ENCODE measurements at places on chromosomes 3 and 15. TPM values are rescaled to one million over a fixed set of nuclear protein-coding genes. Genes with fewer than 3 reads are reported as not detected.

DNA sequence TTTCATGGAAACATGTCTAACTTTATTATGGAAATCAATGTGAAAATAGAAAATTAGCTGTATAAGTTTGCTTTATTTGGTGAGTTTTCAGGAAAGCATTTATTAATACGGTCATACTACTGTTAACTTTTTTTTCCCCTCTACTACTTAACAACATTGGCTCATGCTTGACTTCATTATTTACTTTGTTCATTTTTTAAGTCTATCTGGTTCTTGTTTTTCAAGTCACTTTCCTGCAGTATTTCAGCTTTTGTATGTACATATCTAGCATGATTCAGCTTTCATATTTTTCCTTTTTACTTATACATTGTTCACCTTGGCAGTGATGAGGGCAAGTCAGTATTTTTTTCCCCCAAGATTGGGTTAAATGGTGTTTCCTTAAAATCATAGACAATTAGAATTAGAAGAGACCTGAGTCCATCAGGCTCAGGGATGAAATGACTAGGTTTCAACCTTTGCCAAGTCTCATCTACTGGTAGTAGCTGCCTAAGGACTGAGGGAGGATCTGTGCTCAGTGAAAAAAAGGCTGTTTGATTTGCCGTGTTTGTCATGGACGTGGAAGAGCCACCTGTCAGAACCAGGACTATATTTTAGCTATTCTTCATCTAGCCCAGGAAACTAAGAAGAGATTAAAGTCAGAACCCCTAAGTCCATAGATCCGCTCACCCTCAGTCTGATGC lies 15.4 kb downstream of the TMOD3 start:
- DNase-seq: no peak

GRCh38 chr15:79615754-79616153 lies 183.6 kb downstream of the MINAR1 start:
- no peak for DNase-seq

The LSAMP gene
- 36.6 TPM for total RNA-seq

GRCh38 chr3:116517308-116517707 lies 72.0 kb upstream of the LSAMP start:
- no peak for DNase-seq

The ERICH6 gene
- total RNA-seq: 0.40 TPM

GRCh38 chr3:174295306-174296092 lies 563.6 kb upstream of the NAALADL2 start:
- DNase-seq: no peak

The CHRFAM7A gene
- total RNA-seq: 12.7 TPM

DNA sequence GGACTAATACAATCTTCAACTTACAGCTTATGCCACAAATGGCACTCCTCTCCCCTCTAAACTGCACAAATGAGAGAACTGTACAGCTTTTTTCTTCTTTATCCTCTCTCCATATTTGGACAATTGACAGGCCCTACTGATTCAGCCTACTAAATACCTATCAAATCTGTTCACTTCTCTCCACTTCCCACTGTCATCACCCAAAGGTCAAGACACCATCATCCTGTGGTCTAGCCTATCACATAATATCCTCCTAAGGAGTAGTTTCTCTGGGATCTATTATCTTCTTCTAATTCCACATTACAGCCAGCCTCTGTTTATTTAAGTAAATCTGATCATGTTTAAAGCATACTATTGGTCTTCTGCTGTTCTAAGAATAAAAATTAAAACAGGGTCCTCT lies 33.0 kb upstream of the SLC12A8 start:
- no peak for DNase-seq

The ZCWPW2 gene
- 0.30 TPM for total RNA-seq

The PYGO1 gene
- 32.2 TPM for total RNA-seq

DNA sequence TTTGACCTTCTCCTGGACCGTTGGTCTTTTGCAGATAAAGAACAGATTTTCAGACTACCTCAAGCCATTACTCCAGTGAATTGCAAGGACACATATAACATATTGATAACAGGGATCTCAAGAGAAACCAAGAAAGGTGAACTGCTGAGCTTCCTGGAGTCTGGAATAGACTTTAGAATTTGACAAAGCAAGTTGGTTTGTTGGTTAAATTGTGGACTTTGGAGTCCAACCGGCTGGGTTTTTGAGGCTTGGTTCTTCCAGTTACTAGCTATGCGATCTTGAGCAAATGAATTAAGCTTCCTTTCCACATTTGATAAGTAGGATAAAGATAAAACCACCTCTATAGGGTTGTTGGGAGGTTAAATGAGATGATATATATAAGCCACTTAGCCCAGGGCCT lies 233.1 kb downstream of the SHQ1 start:
- no peak for DNase-seq

The KLHL24 gene
- total RNA-seq: 23.7 TPM

DNA sequence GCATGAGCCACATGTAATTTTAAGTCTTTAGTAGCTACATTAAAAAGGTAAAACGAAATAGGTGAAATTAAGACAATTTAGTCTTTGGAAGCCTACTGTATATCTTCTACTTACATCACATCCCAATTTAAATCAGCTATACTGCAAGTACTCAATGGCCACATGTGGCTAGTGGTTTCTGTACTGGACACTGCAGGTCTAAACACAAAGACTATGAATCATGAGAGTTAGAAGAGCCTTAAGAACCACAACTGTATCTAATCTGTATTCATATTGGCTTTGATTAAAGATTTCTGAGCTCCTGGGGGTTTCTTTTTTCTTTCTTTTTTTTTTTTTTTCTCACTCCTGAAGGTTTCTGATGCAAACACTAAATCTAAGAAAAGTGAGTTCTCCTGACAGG lies 2.3 kb upstream of the EIF1B start:
- no peak for DNase-seq

GRCh38 chr15:38068626-38069391 lies 134.4 kb downstream of the TMCO5A start:
- DNase-seq: no peak

DNA sequence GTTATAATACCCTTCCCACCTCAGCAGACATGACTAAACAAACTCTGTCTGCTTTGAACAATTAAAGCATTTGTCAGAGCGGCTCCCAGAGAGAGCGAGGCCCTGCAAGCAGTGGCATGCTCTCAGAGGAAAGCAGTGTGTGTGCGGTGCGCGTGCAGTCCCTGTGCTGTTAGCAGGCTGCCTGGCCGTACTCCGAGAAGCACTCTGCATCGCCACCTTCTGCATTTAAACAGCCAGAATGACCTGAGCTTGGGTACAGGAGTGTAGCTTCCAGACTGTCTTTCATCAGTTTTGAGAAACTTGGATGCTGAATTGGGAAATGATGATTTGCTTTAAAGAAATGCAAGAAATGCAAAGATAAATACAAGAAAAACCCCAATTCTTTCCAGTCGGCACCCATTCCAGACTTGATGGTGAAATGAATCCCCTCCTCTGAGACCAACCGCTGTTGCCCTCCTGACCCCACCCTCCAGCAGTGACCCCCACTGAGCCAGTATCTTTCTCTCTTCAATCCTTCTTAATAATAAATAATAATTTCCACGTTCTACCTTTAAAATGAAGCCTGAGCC lies 113.5 kb downstream of the VGLL4 start:
- peak; percentile 30 for DNase-seq

GRCh38 chr3:18010001-18010400 lies 267.6 kb upstream of the TBC1D5 start:
- DNase-seq: no peak

DNA sequence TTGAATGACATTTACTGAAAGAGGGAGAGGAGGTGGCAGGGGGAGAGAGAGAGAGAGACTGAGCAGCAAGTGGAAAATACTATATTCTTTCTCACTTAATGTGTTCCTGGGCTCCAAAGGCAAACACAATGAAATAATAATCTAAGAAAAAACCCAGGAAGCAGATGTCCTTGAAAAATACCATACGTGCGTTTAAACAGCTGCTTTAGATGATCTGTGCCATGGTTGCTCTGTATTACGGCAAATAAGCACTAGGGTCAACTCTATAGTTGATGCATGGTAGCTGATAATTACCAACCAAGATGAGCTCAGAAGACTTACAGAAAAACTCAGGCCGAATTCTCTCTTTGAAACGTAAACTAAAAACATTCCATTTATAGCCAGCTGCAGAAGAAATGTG lies 410.3 kb upstream of the TBL1XR1 start:
- no peak for DNase-seq

The PEX5L gene
- total RNA-seq: 0.96 TPM

DNA sequence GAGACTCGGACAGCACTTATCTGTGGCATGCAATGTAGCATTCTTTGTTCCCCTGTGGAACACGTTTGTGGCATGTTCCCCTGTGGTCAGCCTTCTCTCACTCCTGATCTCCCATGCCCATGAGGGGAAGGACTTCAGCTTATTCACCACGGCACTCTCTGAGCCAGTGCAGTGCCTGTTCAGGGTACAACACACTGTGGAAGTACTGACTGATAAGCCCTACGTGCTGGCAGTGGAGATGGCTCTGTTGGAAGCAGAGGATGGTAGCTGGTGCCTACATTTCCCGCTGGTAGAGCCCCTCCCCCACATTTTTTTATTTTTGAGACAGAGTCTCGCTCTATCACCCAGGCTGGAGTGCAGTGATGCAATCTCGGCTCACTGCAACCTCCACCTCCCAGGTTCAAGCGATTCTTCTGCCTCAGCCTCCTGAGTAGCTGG lies 43.5 kb upstream of the ETV5 start:
- DNase-seq: no peak

GRCh38 chr3:13015286-13016082 lies 57.7 kb downstream of the IQSEC1 start:
- no peak for DNase-seq

GRCh38 chr15:68646696-68647095 lies 67.9 kb downstream of the CORO2B start:
- no peak for DNase-seq

DNA sequence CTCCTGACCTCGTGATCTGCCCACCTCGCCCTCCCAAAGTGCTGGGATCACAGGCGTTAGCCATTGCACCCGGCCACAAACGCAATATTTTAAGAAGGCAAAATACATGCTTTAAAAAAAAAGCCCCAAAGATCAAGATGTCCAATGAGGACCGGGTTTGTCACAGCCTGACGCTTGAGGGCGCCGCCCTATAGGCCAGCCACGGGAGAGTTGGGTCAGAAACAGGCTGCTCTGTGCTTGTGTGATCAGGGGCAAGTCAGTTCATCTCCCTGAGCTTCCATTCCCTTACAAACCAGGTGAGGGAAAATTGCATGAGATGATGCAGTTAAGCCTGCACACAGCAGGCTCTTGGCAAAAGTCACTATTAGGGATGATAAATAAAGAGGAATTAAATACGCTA lies 23.9 kb downstream of the FAM174B start:
- no peak for DNase-seq

The BBX gene
- 51.6 TPM for total RNA-seq

The CEMIP gene
- 0.33 TPM for total RNA-seq

GRCh38 chr3:127480196-127480954 lies 110.2 kb downstream of the TPRA1 start:
- DNase-seq: no peak

The PIERCE2 gene
- 2.0 TPM for total RNA-seq

The TMIE gene
- not detected for total RNA-seq

DNA sequence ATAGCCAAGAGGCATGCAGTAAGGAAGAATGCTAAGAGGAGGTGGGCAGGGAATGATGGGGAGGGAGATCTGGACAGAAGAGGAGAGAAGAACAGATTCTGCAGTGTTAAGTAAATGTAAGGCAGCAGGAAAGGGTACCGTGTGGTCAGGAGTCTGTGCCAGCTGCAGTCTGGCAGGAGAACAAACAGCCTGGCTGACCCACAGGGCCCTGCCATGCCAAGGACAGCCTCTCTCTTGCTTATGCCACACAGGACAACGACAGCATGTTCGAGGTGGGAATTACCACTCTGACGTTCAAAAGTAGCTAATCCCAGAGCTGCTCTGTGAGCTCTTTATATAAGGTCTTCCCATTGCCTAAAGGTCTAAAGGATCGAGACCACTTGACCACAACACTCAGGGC lies 31.3 kb downstream of the DAPK2 start:
- no peak for DNase-seq

DNA sequence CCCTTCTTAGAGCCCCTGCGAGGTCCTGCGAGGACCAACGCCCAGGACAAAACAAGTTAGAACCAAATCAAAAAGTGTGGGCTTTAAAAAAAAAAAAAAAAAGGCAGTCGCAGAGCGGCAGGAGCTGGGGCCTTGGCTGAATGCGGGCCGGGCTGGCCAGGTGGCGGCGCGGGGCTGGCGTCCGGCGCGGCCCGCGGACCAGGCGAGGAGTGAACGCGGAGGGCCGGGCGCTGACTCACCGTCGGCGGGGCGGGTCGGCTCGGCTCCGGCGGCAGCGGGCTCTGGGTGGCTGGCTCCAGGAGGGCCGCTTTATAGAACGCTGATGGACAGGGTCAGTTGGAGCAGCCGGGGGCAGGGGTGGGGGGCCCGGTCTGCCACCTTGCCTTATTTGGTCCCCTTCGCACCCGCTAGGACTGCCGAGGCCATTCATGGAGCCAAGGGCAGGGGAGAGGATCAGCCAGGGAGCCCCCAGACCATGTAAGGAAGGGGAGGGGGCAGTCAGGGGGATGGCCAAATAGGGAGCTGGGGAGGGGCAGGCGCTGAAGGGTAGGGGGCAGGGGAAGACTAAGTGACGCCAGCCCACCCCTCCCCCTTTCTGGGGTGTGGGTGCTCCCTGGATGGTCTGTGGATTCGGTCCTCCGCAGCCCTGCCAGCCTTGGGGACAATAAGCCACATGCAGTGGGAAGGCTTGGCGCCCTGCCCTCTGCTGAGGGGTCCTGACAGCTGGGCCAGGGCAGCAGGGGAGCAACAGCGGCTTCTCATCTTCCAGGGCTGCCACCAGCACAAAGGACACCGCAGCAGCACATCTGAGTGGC lies at the start of gene ACTC1:
Gene ACTC1 (minus strand): TSS at position 283 of the 815 bp plus-strand sequence. CDS start 741 bp downstream, outside the sequence.
- DNase-seq: peak; percentile 32

GRCh38 chr3:66499881-66500575 lies 794 bp downstream of the LRIG1 start:
- DNase-seq: peak; percentile 29

The CCDC39 gene
- not detected for total RNA-seq

The SLC51B gene
- not detected for total RNA-seq

DNA sequence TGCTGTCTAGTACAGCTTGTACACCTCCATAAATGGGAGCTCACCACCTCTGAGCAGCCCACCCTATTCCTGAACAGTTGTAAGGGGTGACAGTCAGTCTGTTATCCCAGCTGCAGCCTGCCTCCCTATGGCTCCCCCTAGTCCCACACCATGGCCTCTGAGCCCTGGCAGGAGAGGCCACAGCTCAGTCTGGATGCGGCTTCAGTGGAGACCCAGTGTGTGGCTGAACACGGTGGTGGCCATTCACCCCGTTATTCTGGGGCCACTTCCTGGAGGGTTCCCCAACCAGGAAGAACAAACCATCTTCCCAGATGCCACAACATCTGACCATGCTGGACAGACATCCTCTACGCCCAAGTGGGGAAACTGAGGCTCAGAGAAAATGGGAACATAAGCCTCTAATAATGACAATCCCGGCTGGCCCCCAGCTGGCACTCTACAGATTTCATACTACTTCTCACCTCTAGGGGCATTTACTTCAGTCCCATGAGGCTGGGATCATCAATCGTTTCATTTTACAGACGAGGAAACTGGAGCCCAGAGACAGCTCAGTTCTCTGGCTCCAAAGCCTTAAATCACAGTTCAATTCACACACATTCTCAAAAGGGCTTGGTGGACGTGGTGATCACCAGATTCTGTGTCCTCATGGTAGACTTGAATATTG lies 9.2 kb upstream of the GRIP2 start:
- DNase-seq: no peak

The SENP8 gene
- 4.3 TPM for total RNA-seq
